Fibroblast of skin of back (primary cell): ENCODE measurements at places on chromosomes 6 and 20.

GRCh38 chr20:1881240-1881835 is 13.9 kb upstream of the SIRPA start:
- DNase-seq, result no peak

DNA sequence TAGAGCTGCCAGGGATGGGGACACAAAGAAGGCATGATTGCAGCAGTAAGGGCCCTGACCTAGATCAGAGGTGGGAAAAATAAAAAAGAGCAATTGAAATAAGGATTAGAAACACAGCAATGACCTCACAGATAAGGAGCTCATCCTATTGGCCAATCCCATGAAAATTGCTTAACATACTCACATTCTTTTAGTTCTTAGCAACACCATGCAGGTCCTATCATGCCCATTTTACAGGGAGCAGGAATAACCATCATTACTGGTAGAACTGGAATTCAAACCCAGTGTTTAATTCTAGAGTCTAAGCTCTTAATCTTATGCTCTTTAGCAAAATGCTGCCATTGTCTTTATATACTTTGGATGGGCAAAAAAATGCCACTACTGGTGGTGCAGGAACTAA is 267.7 kb downstream of the RNF144B start:
- DNase-seq, result no peak

- no peak for DNase-seq
Measured at GRCh38 chr6:39812496-39812852, 20.3 kb downstream of the DAAM2 start.

DNA sequence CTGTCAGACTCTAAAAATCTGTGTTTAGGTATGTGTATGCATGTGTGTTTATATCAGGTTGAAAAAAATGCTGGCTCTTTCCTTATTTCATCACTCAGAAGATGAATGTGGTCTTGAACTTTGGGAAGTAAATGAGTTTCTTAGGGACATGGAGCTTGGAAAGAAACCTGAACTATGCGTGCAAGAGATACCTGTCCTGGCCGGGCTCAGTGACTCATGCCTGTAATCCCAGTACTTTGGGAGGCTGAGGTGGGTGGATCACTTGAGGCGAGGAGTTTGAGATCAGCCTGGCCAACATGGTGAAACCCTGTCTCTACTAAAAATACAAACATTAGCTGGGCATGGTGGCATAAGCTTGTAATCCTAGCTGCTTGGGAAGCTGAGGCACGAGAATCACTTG is 4.4 kb upstream of the GLP1R start:
- DNase-seq, result no peak

- no peak for DNase-seq
Measured at GRCh38 chr6:157077251-157077650, 246.1 kb downstream of the TMEM242 start.

DNA sequence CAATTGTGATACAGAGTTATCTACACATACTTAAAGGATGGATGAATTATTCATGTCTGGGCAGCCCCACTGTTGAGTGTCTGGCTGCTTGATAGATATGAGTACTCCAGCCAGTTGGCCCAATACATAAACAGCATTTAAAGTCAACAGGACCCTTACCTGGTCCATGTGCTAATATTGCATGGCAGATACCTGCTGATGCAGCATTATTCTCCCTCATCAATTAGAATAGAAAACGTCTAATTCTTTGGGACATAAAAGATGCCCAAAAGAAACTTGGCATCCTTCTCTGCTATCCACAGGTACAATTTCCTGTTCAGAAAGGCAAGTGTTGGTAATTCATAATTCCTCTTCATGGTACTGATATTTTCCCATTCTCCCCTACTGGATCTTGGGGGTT is 550.8 kb downstream of the TFAP2B start:
- no peak for DNase-seq

GRCh38 chr6:31687321-31687720 is 6.5 kb upstream of the LY6G5C start:
- no peak for DNase-seq

GRCh38 chr20:34927736-34928135 is 27.9 kb downstream of the GSS start:
- DNase-seq, result no peak

- DNase-seq, result no peak
Measured at GRCh38 chr20:60700728-60701127, 551.3 kb upstream of the CDH4 start.

DNA sequence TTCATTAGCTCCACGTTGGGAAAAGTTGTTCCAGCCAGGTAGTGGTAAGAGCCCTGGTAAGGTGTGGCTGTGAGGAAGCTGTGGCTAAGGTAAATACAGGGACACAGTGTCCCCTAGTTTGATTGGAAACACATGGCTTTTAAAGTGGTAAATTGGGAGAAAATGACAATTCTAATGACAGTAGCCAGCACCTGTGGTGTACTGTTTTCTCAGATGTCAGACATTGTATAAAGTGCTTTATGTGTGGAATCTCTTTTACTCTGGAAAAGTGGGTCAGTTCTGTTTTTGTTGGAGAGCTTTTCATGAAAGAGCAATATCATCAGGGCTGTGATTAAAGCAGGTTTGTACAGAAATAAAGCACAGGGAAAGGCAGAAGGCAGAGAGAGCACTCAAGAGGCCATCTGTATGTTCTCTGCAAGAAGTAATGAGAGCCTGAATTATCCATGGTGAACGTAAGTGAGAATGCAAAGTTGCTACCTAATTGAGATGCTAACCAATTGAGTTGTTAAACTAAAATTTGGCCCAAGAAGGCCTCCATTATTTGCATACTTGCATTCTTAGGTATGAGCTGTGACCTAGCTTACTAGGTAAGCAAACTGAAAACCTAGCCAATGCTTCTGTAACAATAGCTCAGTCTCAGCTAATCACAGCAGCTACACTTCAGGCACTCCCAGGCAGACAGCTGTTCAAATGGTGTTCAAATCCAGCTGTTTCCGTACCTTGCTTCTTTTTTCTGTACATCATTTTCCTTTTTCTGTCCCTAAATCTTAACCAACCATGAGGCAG is 28.2 kb downstream of the MRAP2 start:
- no peak for DNase-seq

DNA sequence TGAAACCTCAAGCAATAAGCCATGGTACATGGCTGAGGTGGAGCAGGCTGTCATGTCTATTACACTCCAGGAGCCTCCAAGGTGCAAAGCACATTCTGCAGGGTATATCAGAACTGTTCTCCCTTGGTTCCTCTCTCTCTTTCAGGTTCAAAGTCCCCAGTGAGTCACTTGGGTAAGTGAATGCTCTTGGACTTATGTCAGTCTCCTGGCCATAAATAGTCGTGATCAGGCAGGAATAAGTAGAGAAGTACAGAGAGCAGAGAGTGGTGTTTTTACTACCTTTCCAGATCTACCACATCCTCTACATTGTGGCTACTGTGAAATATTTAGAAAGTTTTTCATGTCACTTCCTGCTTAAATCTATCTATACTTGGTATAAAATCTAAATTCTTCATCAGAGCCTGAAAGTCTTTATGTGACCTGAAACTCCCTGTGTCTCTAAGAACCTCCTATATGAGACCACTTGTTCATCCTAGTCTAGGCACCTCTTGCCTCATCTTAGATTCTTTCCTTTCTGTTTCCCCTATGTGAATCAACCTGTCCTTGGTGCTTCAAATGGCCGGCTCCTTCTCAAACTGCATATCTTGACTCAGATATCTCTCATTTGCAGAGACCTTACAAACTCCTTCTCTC is 1077.6 kb upstream of the MAP3K7 start:
- DNase-seq, result no peak

DNA sequence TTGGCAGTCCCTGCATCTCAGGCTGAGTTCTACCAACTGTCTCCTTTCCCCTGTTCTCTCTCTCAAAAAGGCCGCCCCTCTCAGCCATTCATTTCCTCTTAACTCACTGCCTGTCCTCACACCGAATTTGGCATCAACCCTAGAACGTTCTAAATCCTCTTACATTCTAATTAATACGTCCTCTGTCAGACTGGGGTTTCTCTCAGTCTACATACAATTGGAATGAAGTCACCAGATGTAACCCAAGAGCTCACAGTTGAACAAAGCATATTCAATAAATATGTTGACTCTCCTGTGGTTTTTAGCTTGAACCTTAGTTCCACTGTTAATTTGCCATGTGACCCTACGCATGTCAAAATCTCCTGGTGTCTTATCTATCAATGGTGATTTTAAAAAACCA is 269.6 kb downstream of the CLIC5 start:
- DNase-seq, result peak; percentile 90

- no peak for DNase-seq
Measured at GRCh38 chr6:143966312-143966711, 41.7 kb downstream of the PLAGL1 start.

DNA sequence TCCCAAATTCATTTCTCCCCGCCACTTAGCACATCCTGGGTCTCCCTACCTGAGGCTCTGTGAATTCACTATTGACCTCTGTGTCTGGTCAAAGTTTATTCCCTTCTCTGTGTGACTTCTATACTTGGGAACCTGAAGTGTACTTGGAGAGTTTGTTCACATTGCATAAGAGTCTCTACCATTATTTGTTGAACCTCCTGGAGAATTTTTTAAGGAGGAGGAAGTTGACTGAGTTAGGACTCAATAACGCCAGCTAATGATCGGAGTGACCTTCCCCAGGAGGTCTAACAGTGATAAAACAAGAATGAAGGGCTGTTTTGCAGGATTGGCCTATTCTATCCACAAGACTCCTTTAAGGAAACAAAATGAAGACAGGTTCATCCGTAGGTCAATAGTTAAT is 23.6 kb downstream of the STMND1 start:
- no peak for DNase-seq
